ENCODE measurements at places on chromosomes 2 and 18.
A peak's percentile ranks its signal among the peaks of the same experiment; 100 is the strongest.

GRCh38 chr2:132719480-132719879, 49.5 kb upstream of the LYPD1 start:
- no peak for DNase-seq

DNA sequence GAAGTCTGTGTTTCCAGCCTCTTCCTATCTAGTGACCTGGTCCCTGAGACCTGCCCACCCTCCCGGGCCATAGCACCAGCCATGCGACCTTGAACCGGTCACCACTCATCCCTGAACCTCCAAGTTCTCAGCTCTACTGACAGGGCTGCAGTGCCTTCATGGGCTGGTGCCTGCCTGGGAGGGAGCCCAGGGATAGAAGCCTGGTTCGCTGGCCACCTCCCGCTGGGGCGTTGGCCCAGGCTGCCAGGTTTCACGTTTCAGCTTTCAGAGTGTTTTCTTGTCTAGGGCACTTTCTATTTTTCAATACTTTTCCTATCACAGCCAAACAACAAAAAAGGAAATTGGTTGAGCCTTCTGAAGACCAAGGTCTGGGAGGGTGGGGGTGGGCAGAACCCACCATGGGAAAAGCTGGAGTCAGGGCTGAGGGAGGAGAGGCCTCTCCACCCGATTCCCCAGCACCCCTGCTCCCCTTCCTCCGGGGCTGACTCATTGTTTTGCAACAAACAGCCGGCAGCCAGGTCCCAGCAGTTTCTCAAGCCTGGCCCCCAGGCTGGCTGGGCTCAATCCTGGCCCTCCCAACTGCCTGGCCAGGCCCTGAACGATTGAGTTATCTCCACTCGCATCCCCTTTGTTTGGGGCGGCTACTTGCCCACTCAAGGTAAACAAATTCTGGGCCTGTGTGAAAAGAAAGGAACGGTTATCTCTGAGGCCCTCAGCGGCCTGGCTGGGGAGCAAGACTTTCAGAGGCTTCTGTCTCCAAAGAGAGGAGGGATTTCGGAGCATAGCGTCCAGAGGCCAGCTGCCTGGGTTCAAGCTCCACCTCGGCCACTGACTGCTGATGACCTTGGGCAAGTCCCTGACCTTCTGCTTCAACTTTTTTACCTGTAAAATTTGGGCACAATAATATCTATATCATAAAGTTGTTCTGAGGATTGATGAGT, 47.5 kb downstream of the ZFP36L2 start:
- peak; percentile 91 for DNase-seq

DNA sequence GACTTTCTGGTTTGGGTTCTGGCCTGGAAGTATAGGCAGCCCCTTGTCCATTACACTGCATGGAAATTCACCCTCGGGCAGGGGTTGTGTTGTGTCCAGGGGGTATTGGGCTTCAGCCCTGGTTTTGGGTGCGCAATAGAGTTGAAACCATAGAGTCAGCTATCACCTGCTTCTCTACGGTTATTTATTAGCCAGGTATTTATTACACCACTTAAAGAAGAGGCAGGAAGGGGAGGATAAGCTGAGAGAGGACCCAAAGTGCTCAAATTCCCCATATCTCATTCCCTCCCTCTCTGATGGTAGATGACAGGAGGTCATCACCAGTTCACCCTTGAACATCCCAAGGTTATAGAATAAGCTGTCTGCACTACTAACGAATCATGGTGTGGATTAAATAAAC, 133.4 kb downstream of the HRH4 start:
- DNase-seq = no peak

- DNase-seq = no peak
Measured at GRCh38 chr18:74290794-74291471, 830 bp downstream of the CYB5A start.

- DNase-seq = no peak
Measured at GRCh38 chr2:124913868-124914267, 888.8 kb downstream of the CNTNAP5 start.

DNA sequence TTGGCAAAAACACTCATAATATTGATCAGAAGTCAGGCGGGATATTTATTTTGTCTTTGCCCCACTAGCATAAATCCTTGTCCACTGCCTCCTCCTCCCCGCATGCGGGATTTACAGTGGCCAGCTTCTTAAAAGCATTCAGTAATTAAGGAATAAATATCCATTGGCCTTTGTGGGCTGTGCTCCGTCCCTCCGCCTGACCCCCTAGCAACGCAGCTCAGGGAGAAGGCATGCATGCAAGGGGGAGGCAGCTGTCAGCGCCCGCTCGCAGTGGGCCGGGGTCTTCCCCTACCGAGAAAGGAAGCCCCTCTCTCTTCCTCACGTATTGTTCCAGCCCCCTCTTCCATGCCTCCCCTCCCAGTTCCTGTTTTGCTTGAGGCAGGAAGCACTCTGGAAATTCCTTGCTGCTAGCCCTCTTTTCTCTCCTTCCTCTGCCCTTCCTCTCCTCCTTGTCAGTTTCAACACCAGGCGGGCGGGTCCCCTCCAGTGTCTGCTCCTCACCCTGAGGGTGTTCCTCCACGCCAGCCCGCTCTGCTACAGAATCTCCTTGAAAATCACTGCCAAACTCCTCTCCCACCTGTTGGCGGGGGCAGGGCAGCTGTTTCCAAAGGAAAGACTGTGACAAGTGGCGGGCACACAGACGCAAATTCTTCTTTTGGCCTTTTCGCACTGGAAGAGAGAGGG, 60.1 kb downstream of the GBX2 start:
- DNase-seq = no peak

- peak; percentile 89 for DNase-seq
Measured at GRCh38 chr2:237262838-237263771, 150.9 kb downstream of the COL6A3 start.

DNA sequence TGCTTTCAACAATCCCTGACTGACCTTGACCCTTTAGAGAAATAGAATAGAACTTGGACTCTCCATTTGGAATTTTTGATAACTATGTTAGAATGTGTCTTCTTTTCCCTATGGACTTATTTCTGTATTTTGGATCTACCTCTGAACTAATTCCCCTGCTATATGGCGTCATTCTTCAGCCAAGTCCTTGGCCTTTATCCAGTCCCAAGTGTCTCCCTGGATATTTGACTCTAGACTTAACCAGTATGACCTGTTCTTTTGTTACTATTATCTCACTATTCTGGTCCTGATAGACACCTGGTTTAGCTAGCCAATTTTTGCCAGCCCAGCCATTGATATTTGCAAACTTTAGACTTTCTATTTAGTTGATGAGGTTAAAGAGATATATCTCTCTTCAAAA, 186.8 kb downstream of the KCNS3 start:
- no peak for DNase-seq

DNA sequence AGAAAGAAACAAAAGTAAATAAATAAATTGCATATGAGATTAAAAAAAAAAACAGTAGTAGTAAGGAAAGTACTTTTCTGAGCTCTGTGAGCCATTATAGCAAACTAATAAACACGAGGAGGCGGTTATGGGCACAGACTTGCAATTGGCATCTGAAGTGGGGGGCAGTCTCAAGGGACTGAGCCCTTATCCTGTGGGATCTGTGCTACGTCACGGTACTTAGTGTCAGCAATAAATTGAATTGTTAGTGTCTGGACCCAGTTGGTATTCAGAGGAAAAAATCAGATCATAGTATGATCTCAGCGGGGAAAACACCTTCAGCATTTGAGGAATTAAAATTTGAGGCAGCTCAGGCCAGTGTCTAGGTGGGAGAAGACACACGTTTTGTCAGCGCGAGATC, 76.6 kb upstream of the TEX51 start:
- DNase-seq = no peak

DNA sequence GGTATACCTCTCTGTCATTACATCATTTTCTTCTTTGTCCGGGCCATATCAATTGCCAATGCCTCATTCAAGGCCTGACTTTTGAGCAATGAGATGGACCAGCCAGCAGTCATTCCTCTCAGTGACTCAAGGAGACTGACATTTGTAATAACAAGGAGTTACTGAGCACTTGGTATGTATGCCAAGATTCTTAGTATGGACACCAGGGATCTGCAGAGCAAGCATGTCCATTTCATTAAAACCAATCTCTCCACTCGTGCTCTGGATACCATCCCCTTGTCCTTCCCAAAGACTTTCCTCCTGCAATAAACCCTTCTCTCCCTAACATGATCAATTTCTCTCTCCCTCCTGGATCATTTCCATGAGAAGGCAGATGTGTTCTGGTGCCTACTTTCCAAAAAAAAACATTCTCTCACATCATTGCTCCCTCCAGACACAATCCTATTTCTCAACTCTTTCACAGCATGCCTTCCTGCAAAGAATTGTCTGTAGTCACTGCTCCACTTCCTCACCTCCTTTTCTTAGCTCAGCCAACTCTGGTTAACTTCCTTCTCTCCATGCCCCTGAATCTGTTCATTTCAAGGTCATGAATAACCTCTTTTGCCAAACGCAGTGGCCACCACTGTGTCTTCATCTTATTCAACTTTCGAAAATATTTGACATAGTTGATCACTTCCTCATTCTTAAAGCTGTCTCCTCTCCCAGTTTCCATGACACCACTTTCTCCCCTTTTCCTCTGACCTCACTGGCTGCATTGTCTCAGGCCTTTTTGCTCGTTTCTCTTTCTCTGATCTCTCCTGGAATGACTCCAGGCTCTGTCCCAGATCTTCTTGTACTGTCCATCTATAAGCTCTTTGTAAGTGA, 102.8 kb upstream of the CYP1B1 start:
- peak; percentile 96 for DNase-seq

DNA sequence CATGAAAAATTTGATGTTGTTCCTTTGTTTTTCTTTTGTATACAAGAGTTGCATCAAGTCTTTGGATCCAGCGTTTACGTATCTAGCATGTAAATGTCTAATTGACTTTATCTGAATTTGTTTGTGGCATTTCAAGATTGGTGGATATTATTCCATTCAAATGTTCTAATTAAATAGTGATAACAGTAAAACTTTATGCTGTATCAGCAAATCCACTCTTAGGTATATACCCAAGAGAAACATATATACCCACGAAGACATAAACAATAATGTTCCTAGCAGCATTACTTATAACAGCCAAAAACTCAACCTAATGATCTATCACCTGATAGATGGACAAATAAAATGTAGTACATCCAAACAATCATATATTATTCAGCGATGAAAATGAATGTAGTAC, 579.4 kb upstream of the LRATD1 start:
- DNase-seq = no peak

DNA sequence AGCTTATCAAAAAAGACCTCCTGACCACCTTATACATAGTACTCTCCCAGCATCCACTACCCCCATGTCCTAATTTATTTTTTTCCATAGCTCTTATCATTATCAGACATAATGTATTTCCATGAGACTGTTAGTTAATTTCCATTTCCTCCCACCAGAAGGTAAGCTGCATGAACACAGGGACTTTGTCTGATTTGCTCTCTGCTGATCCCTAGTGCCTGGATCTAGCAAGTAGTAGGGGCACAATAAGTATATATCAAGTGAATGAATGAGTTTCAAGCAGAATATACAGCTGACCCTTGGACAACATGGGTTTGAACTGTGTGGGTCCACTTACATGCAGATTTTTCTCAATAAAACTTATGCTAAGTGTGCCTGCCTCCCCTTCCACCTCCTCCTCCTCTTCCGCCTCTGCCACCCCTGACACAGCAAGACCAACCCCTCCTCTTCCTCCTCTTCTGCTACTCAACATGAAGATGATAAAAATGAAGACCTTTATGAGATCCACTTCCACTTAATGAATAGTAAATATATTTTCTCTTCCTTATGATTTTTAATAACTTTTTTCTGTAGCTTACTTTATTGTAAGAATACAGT, 53.8 kb downstream of the CTAGE1 start:
- DNase-seq = peak; percentile 30

DNA sequence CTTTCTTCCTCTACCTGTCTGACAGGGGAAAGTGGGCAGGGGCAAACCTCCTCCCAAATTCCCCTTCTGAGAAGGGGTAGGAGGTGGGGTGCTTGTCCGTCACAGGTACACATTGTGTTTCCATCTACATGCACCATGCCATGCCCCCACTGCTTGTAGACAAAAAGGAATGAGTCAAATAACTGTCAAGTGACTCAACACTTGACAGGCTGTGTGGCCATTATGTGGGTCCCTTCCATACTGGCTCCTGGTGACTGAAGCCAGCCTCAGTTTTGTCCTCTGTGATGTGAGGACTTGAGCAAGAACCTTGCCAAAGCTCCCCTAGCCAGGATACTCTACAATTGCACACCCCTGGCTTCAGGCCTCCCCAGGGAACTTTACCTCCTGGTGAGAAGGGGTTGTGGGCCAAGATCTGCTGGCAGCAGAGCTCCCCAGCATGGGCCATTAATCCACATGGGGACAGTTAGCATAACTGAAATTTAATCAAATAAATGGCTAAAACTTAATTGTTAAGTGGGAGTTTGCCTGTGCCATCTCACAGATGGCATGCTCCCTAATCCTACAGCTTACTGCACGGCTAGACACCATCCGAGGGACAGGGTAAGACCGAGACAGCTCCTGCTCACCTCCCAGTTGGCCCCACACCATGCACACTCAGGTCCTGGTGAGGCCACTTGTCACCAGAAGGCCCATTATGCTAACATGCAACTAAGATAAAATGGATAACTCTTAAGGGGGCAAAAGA, 140.2 kb downstream of the BCL11A start:
- no peak for DNase-seq

DNA sequence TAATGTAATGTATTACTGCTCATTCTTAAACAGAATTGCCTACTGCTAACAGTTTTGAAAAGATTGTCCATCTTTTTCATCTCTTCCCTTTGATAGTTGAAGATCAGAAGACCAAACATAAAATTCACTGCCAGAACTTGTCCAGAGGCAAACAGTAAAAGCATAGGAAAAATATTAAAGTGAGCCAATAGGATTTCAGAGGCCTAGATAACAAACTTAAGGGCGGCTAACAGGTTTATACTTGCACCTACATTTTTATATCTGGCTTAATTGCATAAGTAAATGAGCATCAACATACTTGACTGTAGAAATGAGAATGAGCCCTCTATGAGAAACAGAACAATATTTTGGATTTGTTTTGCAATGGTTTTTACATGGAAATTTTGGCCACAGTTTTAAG, 30.3 kb downstream of the ZC3H15 start:
- no peak for DNase-seq

DNA sequence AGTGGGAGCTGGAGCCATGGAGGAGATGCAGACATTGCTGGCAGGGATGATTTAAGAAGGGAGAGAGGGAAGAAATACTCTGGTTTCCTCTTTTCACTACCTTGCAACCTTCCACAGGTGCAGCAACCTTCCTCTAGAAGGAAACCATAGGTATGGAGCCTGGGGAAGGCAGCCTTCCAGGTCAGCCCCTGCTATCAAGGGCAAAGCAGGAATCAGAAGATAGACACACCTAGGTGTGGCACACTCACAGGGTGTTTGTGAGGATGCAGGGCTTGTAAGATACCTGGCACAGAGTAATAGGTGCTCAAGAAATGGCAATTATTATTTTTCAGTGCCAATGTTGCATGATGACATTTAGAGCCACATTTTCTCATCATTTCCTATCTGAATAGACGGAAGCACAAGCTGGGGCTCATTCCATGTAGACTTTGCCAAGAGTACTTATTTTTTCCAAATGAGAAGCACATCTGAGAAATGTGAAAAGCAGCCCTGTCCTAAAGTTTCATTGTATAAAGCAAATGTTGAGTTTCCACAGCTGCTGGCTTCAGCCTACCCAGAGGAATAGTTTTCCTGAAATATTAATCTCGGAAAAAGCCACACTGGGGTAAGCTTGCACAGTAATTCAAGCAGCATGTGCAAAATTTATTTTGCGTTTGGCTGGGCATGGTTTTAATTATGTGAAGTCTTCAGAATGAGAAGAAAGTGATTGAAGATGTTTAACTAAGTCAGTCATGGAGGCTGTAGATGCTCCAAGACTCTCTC, 20.6 kb downstream of the EVA1A start:
- peak; percentile 95 for DNase-seq

Data from AG10803 (cell line).